ENCODE measurements at places on chromosomes 3 and 15. TPM values are rescaled to one million over a fixed set of nuclear protein-coding genes. Genes with fewer than 3 reads are reported as not detected.

The XCR1 gene
- not detected for polyA plus RNA-seq

The CHRNA3 gene
- polyA plus RNA-seq, result not detected

The COPB2 gene
- polyA plus RNA-seq, result 45.0 TPM

DNA sequence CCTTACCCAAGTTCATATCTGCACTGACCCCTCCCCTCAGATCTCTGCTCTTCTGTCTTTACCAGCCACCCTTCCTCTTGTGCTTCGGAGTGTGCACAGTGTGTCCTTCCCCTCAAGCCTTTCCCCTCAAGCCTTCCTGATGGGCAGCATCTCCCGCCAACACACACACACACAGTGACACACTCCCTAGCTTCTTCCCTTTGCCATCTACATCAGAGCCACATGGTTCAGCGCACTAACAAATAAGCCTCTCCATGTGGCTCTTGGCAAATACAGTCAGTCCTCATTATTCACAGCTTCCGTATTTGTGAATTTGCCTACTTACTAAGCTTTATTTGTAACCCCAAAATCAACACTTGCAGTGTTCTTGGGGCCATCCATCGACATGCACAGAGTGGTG is 37.5 kb downstream of the SH3BP5 start:
- H3K27me3 ChIP-seq, result no peaks in the 10 kb centered on the region
- H3K27ac ChIP-seq, result no peak overlapping the region
- DNase-seq, result no peak
- H3K4me1 ChIP-seq, result peaks cover 57% of the 10 kb centered on the region
- H3K4me3 ChIP-seq, result no peak overlapping the region

DNA sequence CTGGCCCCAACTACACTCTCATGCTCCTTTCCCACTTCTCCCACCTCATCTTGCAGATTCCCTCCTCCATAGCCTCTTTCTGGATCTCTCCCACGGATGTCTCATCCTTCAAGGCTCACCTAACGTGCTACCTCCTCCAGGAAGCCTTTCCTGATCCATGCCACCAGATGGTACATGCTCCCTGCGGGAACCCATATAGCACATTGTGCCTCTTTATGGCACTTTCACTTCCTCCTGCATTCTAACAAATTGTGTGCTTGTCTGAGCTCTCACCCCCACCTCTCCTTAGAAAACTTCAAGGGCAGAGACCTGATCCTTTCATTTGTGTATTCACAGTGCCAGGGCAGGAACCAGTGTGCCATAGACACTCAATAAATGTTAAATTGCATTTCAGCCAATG is 63.0 kb downstream of the HES1 start:
- no peaks in the 10 kb centered on the region for H3K4me1 ChIP-seq
- no peak for DNase-seq
- H3K27me3 ChIP-seq, result no peaks in the 10 kb centered on the region
- H3K36me3 ChIP-seq, result no peaks in the 10 kb centered on the region
- no peak overlapping the region for H3K4me3 ChIP-seq
